ENCODE measurements at places on chromosomes 2 and 18.

GRCh38 chr2:153165021-153165420, 313.5 kb downstream of the RPRM start:
- no peak for DNase-seq

GRCh38 chr2:101900375-101900774, 91.4 kb upstream of the IL1R2 start:
- DNase-seq: peak; percentile 36

- no peak for DNase-seq
Observed at GRCh38 chr2:27844821-27845255, 45.3 kb downstream of the RBKS start.

GRCh38 chr2:241491549-241492173, 16.7 kb downstream of the STK25 start:
- DNase-seq: no peak

GRCh38 chr2:27522400-27522945, 25.8 kb downstream of the GCKR start:
- no peak for DNase-seq

- no peak for DNase-seq
Observed at GRCh38 chr2:107588181-107588580, 238.5 kb upstream of the RGPD4 start.
